ENCODE measurements at places on chromosomes 4 and X. TPM values are rescaled to one million over a fixed set of nuclear protein-coding genes. Genes with fewer than 3 reads are reported as not detected.

The GPRIN3 gene
- under 0.01 TPM for total RNA-seq

The SORBS2 gene
- total RNA-seq, result 1.3 TPM

The NPFFR2 gene
- not detected for total RNA-seq

The COL25A1 gene
- 0.17 TPM for total RNA-seq

The NHSL2 gene
- 0.84 TPM for total RNA-seq

The NXF2B gene
- not detected for total RNA-seq

The SSX2 gene
- not detected for total RNA-seq

The RHOXF2B gene
- not detected for total RNA-seq

The MAOA gene
- 45.4 TPM for total RNA-seq

The PNMA6A gene
- 1.8 TPM for total RNA-seq

The AFF2 gene
- 0.17 TPM for total RNA-seq

The DCX gene
- not detected for total RNA-seq

The USP17L19 gene
- not detected for total RNA-seq

The ZDHHC15 gene
- 0.15 TPM for total RNA-seq

The DGAT2L6 gene
- total RNA-seq, result not detected

The PABPC1L2B gene
- total RNA-seq, result not detected

The CPLX1 gene
- not detected for total RNA-seq

The ZNF157 gene
- total RNA-seq, result not detected

The GLUD2 gene
- 0.34 TPM for total RNA-seq

The N4BP2 gene
- 1.3 TPM for total RNA-seq

The FGB gene
- total RNA-seq, result not detected

The BMX gene
- not detected for total RNA-seq

The BANK1 gene
- 0.15 TPM for total RNA-seq

The HPSE gene
- total RNA-seq, result 0.59 TPM

The MXRA5 gene
- 0.50 TPM for total RNA-seq

The PABPC4L gene
- 0.59 TPM for total RNA-seq

The TKTL2 gene
- total RNA-seq, result not detected

The OTUD5 gene
- 38.7 TPM for total RNA-seq

The GUCY1B1 gene
- total RNA-seq, result 12.9 TPM

The GABRB1 gene
- total RNA-seq, result 0.45 TPM

The FGF2 gene
- total RNA-seq, result 8.9 TPM

The ASB11 gene
- not detected for total RNA-seq

The ZNF330 gene
- 15.3 TPM for total RNA-seq
